NK-92 treated with Interleukin-12 subunit alpha and Interleukin-12 subunit beta, amount 100 ng/mL, for 24 hours (cell line): ENCODE measurements at places on chromosomes 7 and 10.
A peak's percentile ranks its signal among the peaks of the same experiment; 100 is the strongest.

DNA sequence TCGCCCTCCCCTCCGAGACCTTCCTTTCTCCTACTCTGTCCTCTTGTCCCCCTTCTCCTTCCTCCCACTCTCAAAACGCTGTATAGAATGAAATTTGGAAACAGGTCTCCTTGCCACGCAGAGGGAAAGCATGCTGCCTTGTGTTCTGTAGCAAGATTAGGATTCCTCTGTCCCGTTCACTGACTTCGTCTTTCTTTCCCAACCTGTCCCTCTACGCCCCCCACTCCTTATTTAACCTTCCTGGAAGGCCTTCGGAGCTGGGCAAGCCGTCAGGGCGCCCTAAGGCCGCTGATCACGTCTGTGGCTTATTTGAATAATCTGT is 1.3 kb downstream of the HOXA9 start:
- no peak for DNase-seq

DNA sequence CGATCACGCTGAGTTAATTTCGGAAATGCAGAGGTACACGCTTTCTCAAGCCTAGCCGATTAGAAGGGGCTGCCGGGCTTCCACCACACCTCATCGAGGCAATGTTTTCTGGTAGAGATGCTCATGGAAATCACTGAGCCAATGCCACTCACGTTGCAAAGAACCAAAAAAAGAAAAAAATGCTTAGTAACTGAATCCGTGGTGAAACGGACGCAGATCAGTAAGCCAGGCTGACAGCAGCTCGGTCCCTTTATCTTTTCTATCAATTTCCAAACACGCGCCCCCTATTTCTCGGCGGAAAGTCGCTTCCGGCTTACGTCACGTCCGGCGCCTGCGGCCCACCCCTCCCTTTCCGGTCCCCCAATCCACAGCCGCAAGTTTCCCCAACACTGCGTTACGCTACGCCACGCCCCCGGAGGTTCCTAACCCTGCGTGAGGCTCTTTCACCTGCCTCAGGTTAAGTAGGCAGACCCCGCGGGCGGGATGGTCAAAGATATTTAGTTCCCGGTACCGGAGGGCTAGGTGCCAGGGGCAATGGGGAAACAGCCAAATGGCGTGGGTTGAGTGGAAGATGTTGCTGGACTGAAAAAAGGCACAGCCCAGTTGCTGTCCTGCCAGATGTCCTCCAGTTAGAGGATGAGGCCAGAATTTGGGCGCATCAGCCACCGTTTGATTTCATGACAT is at the start of gene NSUN6:
NSUN6 (minus strand) TSS at position 264 of the 684 bp plus-strand sequence. CDS start 384 bp downstream, outside the sequence.
- peak; percentile 72 for DNase-seq

- DNase-seq: no peak
Observed at GRCh38 chr10:92126100-92126650, 164.7 kb downstream of the CPEB3 start.

DNA sequence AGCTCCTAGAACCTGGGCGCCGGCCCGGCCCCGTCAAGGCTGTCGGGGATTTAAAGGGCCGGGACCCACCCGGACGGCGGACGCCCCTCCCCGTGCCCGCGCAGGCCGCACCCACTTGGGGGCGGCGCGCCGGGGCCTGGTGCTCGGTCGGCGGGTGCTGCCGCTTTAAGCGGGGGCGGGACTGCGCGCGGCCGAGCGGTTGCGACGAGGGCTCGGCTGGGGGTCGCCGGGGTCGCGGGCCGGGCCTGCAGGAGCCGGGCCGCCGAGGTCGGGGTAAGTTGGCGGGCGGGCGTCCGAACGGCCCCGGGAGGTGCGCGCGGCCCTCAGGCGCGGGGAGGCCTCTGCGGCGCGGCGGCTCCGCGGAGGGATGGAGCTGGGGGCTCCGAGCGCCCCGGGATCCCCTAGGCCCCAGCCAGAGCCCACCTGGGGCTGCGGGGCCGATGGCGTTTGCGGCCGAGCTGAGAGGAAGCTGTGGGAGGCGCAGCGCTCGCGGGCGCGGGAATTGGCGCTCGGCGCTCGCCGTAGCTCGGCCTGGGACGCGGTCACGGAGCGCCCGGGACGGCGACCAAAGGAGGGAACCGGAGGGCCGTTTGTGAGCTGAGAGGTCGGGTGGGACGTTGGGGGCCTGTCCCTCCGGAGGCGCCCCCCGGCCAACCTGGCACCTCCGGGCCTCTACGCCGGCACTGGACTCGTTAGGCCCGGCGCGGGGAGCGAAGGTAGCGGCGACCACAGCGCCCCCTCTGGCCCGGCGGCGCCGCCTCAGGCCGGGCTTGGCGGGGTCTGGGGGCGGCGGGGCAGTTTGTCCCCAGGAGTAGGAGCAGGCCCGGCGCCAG is at the start of gene TRRAP:
TRRAP (plus strand) TSS at position 168 of the 833 bp plus-strand sequence. CDS start 2,619 bp downstream, outside the sequence.
- DNase-seq: peak; percentile 61

DNA sequence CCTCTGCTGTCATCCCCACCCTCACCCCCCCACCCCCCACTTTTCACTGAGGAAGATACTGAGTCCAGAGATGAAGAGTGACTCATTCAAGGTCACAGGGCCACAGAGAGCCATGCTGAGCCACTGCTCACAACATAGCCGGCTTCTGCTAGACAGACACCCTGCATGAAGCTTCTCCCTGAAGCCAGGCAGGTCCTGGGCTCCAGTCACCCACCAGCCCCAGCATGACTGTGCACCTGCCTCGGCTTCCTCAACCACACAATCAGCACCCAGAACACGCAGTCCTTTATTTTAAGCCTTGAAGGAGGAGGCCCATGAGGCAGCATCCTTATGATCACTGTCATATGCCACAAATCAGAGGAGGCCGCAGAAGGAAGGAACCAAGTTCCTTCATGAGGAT is 19.2 kb upstream of the PRKAG2 start:
- no peak for DNase-seq
